ENCODE measurements at places on chromosomes 1 and 21. TPM values are rescaled to one million over a fixed set of nuclear protein-coding genes. Genes with fewer than 3 reads are reported as not detected.
A peak's percentile ranks its signal among the peaks of the same experiment; 100 is the strongest.

OR2L2 gene
- 0.07 TPM for total RNA-seq

NCSTN gene
- total RNA-seq, result 104 TPM

LCE1D gene
- total RNA-seq, result not detected

KRTAP19-2 gene
- total RNA-seq, result not detected

KCNJ6 gene
- 0.19 TPM for total RNA-seq

FCRLA gene
- total RNA-seq, result 0.41 TPM

RAVER2 gene
- 35.9 TPM for total RNA-seq

DNA sequence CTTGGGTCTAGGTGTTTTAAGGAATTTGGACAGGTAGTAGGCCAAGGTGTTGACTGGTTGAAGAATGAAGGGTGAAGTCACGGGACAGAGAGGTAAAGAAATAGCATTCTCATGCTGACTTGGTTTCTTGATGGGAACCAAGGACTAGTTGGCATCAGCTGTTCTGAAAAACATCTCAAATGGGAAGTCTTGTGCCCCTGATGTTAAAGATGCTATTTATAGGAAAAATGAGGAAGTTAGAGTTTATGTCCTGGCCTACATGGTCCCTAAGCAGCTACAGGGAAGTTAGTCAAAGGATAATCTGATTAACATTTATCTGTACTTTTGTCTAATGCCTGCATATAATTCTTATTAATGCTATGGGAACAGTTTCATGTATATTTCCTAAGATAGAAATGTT, 262.4 kb downstream of the HHIPL2 start:
- DNase-seq, result no peak

DNA sequence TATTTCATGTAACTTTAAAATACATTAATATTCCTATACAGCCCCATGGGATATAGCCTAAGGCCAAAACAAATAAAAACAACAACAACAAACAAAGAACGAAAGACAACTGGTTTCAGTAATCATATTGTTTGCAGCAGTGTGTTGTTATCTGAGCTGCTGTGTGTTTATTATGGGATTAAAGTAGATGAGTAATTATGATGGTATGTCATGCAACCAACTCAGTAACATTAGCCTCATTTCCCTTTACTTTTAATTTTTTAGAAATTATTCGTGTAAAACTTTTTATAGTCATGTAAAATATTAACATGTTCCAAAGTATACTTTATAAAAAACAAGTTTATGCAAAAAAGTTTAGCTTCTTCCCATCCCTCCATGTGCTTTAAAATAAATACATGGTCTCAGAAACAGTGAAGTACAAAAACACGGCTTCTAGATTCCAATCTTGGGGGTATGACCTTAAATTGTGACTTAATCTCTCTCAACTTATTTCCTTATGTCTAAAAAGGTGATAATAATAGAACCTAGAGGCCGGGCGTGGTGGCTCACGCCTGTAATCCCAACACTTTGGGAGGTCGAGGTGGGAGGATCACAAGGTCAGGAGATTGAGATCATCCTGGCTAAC, 176.1 kb downstream of the SLC45A1 start:
- DNase-seq, result no peak

- DNase-seq, result no peak
Observed at GRCh38 chr1:203638950-203639349, 12.3 kb downstream of the ATP2B4 start.

- DNase-seq, result no peak
Observed at GRCh38 chr1:95046359-95046758, 26.4 kb downstream of the ALG14 start.

GRCh38 chr1:158374860-158375259, 21.2 kb downstream of the CD1E start:
- DNase-seq, result no peak

DNA sequence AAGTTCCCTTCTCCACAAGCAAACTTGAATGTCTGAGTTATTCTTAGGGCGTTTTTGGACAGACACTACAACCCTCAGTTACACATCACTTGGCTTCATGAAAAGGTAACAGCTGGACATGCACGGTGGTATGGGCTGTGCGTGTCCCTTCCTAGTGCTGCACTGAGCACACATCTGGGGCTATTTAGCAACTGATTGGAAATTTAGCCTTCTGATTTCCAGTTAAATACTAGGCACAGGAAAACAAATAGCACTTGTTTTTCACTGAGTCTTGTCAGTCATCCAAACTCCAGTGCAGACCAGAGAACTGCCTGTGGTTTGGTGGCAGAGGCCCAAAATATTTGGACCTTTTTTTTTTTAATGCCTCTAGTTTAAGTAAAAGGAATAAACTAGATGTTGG, 134.7 kb downstream of the TGFBR3 start:
- no peak for DNase-seq

- DNase-seq, result no peak
Observed at GRCh38 chr1:40107290-40107959, 10.4 kb upstream of the PPT1 start.

DNA sequence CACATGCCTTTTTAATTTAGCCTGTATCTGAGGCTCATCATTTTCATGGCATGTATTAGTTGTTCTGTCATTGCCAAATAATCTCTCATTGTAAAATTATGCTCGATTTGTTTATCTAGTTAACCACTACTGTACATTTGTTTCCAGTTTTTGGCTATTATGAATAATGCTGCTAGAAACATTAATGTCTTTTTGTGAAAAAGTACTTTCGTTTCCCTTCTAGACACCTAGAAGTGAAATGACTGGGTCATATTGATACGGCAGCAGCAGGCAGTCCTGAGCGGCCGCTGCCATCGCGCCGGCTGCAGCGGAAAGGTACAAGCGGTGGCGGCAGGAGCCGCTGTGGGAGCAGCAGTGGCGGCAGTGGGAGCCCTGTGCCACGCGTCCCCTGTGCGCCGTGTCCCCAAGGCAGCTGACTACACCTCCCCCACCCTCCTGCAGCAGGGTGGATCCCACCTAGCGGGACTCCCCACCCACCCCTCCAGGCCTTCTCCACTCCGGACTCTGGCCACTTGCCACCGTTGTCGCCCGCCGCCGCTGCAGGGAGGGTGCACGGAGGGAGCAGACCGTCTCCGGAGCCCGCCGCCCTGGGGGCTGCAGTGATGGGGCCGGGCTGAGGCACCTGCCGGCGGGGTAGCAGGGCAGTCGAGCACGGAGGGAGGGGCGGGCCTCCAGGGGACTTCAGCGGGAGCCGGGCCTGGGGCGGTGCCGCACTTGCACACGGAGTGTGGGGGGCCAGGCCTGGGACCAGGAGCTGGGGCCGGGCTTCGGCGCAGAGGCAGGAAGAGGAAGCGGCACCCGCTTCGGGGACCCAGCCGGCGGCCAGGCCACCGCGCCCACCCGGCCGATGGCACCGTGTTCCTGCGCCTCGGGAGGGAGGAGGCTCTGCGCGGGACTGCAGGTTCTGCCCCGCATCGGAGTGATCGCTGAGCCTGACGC, 66.8 kb upstream of the RGS7 start:
- DNase-seq, result peak; percentile 6

DNA sequence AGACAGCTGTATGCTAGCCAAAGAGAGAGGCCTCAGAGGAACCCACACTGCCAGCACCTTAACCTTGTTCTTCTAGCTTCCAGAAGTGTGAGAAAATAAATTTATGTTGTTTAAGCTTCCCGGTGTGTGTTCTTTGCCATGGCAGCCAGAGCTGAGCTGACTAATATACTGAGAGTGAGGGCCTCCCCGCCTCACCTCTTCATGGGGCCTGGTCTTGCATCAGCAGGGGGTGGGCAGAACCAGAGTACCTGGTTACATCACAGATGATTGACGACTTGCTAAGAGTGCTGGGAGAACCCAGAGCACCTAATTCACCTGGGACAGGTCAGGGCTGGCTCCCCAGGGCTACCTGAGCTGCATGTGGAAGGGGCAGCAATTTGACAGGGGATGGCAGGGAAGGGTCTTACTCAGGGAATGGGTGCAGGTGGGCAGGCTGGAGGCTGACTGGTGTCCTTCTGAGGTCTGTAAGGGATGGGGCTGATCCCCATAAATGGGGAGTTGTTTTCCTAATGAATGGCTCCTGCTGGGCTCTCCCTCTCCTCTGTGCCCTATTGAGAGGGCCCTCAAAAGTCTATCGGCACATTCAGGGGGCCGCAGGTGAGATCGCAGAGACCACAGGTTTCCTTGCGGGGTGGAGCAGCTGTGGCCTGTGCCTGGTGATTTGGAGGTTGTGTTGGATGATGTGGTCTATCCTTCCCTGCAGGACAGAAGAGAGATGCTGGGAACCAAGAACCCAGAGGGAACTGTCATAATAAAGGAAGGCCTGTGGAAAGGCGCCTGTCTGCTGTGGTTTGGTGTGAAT, 60.6 kb upstream of the ETV3 start:
- DNase-seq, result no peak

DNA sequence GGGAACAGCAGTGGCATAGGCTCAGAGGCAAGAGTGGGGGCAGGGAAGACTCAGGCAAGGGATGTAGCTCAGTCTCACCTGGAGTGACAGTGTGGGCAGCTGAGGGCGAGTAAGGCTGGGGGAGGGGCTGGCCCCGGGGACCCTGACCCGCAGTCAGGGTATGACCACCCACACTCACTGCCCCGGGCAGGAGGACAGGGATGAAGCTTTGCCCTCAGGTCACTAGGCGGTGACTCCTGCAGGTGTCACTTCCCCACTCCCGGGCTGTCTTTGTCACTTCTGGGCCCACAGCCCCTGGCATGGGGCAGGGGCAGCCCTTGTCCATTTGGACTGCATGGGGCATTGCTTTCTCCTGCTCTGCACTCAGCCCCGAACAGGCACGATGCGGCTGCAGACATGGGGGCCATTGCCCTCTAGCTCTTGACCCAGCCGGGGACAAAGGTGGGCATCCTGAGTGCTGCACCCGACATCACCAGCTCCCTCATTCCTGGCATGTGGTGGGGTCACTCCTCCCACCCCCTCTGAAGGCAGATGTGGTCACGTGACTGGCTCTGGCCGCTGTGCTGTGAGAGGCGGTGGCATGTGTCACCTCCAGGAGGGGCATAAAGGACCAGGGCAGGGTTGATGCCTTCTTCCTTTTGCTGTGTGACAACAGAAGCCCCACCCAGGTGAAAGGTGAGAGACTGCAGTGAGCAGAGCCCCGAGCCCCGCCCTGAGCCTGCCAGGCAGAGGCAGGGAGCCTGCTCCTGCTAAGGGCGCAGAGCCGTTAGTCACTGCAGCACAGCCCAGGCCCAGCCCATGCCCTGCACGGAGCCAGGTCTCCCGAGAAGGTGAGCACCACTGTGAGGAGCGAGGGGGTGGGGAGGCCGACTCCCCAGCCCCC, 66.0 kb downstream of the MATN1 start:
- DNase-seq, result peak; percentile 78

DNA sequence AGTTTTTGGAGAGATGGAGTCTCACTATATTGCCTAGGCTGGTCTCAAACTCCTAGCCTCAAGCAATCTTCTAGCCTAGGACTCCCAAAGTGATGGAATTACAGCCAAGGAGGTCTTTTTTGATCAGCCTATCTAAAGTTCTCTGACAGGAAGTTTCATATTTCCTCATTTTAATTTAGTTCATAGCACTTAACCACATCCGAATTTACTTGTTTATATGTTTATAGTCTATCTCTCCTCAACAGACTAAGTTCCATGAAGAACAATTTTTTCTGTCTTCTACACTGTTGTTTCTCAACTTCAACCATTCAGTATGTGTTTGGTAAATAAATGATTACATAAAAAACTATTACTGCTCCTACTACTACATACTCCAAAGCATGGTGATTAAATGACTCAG, 47.9 kb downstream of the GON4L start:
- DNase-seq, result no peak

DNA sequence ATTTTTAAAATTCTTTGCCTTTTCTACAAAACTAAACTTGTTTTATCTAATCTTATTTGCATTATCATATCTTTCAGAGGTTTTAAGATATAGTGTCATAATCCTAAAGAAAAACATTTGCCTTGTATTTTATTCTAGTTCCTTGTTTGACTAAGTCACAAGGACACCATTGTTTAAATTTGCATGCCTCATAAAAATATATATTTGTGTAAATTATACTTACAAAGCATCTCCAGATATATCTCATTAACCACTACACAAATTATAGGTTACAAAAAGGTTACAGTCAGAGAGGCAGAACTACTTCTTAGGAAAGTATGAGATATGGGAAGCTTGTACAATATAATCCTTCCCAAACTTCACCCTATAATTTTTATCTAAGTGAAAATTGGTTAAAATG, 4.2 kb upstream of the RGS13 start:
- DNase-seq, result no peak

DNA sequence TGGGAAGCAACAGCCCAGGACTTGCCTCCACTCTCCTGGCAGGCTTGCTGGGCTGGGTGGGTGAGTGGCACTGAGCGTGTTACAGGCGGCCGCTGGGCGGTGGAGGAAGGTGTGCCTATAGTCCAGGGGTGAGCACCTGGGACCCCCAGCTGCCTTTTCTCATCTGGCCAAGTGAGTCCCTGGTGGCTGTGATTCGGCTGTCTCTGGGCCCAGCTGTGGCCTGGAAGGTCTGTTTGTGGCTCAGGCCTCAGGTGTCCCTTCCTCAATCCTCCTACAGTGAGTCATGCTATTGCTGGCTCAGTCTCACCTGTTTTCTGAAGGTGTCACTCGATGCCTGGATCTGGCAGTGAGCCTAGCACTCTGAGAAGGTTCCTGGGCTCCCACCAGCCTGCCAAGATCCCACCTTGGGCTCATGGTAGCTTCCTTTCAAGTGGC, 564.2 kb downstream of the PTPRU start:
- no peak for DNase-seq

DNA sequence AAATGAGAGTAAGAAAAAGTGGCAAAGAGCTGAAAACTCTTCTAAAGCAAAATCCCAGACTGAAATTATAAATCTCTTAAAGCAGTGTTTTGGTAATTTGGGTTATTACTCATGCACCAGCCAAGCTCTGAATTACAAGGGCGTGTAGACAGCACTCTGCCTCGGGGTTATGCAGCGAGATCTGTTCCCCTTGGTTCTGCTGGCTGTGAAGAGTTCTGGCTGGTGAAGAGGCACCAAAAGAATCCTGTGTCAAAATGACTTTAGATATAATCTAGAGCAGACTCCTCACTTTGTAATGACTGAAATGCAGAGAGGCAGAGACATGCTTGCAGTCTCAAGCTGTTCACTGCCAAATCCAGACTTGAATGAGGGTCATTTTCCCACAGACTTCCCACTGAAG, 461.8 kb upstream of the CXADR start:
- DNase-seq, result no peak

- no peak for DNase-seq
Observed at GRCh38 chr1:160094291-160094625, 4.2 kb downstream of the IGSF8 start.

DNA sequence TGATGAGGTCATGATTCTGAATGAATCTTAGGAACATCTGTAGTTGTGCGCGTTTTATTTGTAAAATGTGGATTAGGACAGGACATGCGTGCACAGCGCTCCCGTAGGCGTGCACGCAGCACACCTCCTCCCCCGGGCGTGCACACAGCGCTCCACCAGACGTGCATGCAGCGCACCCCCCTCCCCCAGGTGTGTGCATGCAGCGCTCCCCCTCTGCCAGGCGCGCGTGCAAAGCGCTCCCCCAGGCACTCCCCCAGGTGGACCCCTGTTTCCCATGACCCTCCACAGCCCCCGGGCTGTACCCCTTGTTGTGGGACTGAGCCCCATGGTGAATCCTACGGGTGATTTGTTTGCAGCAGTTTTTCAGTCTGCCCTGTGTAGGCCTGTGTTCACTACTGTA, 61.6 kb downstream of the S100B start:
- no peak for DNase-seq
